ENCODE measurements at places on chromosomes 16 and 17.

GRCh38 chr16:97822-98221, 19.8 kb downstream of the MPG start:
- peak; percentile 43 for DNase-seq

GRCh38 chr16:2001456-2002355, 7.9 kb downstream of the ZNF598 start:
- DNase-seq = no peak

- peak; percentile 73 for DNase-seq
These were observed 205.0 kb upstream of the ASIC2 start for GRCh38 chr17:33498069-33498468.

- DNase-seq = peak; percentile 12
These were observed 704 bp downstream of the ASIC2 start for GRCh38 chr17:33292201-33292980.

- DNase-seq = peak; percentile 78
These were observed 2.4 kb downstream of the DHRS7B start for GRCh38 chr17:21129023-21129681.

DNA sequence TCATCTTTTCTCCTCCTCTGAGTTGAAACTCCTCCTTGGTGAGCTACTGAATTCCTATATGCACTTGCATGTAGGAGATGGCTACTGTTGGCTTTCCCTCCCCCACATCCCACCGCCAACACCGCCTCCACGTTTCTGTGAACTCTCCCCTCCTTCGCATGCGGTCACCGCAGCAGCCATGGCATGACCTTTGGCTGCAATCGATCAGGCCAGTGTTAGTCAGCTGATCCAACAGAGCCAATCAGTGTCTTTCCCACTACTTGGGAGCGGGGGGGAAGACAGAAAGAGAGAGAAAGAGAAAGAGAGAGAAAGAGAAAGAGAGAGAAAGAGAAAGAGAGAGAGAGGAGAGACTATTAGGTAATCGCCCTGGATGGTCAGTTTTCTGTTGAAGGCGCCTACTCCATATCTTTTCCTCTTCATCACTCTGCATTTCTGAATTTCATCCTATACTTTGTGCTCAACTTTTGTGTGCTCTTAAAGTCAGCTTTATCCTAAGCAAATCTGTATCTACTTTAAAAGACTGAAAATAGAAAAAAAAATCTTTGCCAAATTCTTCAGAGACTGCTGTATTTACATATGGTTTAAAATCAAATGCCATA, 22.7 kb downstream of the ASGR1 start:
- DNase-seq = no peak

DNA sequence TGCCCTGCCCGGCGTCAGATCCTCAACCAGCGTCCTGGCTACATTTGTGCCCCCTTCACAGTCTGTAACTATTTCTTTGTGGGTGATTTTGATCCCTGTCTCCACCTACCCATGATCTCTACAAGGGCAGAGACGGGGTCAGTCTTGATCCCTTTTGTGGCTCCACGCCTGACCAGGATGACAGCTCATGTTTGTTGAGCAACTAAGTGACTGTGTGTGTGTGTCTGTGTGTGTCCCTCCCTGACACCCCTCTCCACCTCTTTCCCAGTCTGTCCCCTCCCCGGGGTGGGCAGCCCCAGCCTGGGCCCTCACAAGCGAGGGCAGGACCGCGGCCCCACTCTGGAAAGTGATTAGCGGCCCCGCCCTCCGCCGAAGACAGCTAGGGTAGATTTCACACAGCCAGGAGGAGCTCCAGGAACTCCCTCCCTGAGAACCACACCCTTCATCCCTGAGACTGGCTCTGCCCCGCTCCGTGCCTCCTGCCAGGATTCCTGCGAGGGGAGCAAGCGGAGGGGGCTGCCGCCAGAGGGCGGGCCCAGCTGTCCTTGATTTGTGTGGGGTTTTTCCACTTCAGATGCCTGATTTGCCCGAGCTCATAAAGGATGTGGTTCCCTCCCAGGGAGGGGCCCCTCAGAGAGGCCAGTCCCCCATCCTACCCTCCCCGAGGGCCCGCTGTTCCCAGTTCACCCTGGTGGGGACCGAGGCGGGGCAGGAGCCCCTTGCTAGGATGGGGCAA, 5.3 kb upstream of the HS3ST6 start:
- peak; percentile 26 for DNase-seq

DNA sequence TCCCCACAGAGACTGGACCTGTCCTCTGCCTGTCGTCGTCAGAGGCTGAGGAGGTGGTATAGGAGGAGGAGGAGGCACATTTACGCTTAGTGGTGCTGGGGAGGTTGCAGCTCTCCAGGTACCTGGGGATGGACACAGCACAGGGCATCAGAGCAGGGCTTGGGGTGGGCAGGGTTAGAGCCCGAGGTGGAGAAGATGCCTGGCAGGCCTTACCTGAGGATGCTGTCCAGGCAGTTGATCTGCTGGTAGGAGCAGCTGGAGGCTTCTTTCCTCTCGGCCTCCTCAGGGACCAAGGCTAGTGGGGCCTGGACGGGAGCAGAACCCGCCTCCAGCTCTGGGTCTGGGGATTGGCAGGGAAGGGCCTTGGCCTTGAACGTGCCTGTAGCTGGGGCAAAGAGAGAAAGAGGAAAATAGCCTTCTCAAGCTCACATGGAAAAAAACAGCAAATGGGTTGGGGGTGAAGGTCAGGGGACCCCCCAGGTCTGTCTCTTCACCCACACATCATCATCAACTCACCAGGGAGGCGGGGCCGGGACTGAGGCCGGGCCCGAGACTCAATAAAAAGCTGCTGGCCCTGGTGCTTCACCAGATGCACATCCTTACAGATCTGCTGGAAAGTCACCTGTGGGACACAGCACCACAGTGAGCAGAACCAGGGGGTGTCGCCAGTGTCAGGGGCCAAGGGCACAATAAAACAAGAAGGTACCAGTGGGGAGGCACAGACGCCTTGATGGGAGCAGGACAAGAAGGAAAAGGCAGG, 5.6 kb downstream of the PER1 start:
- no peak for DNase-seq

- DNase-seq = no peak
These were observed 2.4 kb downstream of the NUP93 start for GRCh38 chr16:56732366-56732765.

- DNase-seq = no peak
These were observed 517.7 kb upstream of the PSMD7 start for GRCh38 chr16:73778887-73779286.

- DNase-seq = no peak
These were observed 40.1 kb upstream of the CES5A start for GRCh38 chr16:55915096-55915827.

GRCh38 chr16:2243031-2243528, 6.8 kb downstream of the DNASE1L2 start:
- DNase-seq = no peak

- DNase-seq = no peak
These were observed at the start of gene VMO1 for GRCh38 chr17:4786106-4786511. Gene VMO1, minus strand, starts transcription at chr17:4786364. Its CDS starts 12 bp downstream, at chr17:4786352.

- DNase-seq = no peak
These were observed 18.1 kb upstream of the RNF213 start for GRCh38 chr17:80242505-80242904.

- peak; percentile 67 for DNase-seq
These were observed 3.8 kb downstream of the ARHGDIA start for GRCh38 chr17:81867170-81867990.

DNA sequence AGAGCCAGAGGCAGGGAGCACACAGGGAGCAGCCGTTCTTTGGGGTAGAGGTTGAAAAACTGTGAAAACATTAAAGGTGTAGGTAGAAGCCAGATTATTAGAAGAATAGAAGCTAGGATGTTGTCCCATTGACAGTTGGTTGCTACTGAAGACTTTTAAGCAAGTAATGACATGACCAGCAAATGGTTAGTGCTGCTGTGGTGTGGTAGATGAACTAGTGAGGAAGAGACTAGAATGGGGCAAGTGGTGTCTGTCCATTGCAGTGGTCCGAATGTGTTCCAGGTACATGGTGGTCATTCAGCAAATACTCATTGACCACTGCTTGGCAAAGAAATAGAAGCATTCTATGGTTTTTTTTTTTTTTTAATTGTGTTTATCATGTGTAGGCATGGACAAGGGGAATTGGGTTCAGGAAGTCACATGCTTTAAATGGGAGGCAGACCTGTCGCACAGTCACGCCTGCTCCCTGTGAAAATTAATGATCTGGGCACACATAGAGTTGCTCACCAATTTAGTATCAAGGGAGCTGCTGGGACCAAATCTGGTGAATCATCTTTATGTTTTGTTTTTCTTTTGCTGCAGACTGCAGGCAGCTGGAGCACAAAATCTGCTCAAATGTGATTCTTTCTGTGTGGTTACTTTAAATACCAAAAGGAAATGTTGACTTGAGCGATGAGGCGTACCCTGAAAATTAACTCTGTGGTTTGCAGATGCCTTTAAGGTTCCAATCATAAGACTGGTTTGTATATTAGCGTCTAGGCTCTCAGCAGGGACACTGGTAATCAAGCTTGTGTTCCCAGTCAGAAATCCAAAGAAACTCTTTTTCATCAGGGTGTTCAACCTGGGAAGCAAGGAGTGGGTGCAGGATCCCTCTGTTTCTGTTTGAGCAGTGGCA, 30.7 kb downstream of the YPEL2 start:
- peak; percentile 96 for DNase-seq

DNA sequence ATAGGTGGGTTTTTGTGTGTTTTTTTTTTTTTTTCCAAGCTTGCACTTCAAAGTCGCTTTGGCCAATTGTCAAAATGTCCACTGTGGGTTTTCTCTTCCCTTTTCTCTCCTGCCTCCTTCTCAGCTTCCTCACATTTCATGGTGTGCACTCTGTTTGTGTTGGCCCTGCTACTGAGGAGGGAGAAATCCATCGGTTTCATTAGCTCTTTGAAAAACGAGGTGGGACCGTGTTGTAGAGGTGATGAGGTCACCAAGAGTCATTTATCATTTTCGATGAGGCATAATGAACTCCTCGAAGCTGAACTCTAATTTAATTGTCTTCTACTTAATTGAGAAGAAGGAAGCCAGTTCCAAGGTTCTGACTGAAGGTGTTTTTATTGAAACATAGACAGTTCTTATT, 174.4 kb upstream of the TOX3 start:
- DNase-seq = no peak

DNA sequence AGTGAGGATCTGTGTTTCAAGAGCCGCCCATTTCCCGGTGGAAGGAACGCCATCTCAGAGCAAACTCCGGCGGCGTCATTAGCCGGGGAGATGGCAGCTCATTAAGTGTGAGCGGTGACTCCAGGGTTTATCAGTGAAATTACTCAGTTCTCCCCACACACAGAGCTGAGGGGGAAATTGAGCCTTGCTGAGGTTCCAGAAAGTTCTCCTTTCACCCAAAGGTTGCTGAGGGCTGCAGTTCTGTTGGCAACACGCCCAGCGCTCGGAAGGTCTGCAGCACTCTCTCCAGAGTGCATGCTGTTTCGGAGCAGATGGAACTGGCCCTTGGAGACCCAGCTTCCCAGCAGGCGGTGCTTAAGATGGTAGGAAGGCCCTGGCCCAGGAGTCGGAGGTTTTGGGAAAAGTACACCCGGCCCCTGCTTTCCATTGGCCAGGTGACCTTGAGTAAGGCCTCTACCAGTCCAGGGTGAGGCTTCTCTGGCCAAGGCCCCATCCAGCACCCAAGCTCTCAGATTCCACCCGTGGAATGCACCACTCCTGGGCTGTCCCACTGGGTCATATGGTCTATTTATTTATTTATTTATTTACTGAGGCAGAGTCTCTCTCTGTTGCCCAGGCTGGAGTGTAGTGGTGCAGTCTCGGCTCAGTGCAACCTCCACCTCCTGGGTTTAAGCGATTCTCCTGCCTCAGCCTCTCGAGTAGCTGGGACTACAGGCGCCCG, 167.7 kb upstream of the CIBAR2 start:
- DNase-seq = peak; percentile 37

DNA sequence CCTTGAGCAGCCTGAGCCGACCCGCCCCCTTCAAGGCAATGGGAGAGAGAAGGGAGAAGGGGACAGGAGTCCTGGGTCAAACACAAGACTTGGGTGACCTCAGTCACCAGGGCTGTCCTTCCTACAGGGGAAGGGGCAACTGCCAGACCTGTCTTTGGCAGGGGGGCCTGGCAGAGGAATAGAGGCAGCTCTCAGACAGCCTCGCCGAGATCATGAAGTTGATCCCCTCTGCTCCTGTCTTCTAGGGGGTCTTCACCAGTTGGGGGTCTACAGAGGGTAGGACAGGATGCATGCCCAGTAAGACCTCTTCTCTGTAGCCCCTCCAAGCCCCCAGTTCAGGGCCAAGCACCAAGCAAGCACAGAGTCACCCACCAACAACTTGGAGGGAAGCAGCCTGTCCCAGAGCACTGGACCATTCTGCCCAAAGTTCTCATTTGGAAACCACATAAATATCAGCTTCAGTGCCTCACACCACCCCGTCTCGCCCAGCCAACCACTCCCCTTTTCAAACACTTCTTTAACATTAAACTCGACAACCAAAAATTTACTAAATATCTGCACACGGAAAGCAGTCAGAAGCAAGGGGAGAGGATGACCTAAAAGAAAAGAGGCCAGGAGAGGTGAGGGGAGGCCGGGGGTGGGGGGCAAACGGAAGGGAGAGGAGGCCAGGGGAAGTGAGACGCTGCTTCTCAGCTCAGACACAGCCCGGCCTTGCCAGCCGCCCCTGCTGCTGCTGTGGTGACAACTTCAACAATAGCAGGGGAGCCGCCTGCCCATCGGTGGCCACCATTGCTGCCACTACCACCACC, 7.7 kb downstream of the DOK4 start:
- DNase-seq = no peak

DNA sequence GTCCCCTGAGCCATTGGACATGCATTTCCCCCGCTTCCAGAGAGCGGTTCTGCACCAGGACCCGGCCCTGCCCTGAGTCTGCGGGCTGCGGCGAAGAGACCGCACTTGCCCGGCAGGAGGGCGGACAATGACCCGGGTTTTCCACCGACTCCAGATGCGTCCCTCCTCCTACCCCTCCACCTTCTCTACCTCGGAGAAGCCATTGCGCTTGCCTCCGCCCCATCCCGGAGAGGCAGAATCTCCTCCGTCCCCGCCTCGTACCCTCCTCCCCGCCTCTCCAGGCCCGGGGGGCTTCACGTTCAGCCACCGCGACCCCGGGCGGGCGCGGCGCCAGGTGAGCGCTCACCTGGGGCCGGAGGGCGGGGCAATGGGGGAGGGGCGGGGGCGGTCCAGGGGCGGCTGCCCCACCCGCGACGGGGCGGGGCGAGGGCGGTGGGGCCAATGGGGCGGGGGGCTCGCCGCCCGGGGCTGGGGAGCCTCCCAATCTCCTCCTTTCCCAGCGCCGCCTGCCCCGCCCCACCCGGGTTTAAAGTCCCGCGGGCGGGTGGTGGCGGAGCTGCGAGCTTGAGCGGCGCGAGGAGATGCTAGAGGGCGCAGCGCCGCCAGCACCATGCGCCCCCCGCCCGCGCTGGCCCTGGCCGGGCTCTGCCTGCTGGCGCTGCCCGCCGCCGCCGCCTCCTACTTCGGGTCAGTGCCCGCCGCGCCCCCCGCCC, at the start of gene WNT9B:
TSS of gene WNT9B (plus strand) at position 555 of the 713 bp plus-strand sequence. CDS start at position 611, 56 bp downstream.
- no peak for DNase-seq

DNA sequence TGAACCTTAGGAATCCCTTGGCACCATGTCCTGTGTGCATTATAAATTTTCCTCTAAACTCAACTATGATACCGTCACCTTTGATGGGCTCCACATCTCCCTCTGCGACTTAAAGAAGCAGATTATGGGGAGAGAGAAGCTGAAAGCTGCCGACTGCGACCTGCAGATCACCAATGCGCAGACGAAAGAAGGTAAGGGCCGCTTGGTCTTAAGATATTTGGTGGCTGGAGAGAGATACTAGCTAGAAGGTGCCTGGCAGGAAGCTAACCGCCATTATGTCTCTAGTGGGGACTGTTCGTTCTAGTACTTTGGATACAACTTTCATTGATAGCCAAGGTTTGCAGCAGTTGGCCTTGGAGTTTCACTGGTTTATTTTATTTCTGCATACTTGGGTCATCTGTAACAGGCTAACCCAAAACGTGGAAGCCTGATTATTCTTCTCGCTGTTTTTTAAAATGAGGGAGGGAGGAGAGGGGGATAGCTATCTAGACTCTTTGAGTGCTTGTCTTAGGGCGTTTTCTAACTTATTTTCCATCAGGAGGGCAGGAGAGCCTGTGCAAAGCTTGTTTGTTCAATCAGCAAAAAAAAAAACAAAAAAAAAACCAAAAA, 1.3 kb downstream of the RBBP6 start:
- peak; percentile 36 for DNase-seq

Measured in choroid plexus epithelial cell (primary cell).